ENCODE measurements at places on chromosomes 5 and 9.

DNA sequence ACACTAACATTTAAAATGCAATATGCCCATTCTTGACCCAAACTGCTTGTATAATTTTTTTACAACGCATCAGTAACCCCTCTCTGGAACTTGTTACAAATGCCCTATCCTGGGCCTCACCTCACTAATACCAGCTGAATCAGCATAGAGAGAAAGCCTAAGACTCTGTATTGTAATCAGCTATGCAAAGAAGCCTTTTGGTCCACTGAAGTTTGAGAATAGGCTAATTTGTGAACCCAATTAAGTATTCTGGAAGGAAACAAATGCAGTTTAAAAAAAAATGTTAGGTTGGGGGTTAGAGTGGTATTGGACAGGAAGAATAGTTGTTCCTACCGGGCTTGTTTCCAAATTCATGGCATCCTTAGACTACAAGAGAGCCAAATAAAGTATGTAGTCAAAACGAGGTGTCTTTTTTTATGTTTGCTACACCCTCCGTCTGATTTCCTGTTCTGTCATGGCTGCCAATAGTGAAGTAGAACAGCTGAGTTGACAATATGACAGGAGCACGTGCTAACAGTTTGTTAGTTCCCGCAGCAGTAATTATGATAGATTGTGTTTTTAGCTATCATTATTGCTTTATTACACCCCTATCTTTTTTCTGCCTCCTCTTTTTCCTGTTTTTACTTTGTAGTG lies 1048.7 kb upstream of the NUDT12 start:
- no peak for DNase-seq

DNA sequence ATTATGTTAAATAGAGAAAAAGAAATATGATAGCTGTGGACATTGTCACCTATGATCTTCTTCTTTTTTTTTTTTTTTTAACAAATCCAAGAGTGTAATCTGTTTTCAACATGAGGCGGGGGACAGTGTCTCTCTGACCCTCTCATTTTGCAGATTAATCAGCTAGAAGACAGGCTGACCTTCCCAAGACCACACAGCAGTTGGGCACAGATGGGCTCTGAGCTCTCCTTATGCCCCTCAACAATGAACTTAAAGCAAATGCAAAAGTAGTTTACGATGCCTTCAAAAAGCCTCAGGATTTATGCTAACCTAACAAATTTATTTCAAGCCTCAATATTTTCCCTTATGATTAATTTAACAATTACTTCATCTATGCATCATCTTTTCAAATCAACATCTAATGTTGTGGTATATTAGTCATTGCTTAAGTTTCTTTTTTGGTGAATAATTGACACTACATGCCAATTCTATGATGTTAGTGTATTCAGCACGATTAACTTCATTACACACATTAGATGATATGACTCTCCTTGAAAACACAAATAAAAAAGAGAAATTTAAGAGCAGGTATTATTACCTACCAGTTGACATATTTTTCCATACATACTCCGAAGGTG lies 7.4 kb downstream of the NFIL3 start:
- no peak for DNase-seq

- no peak for DNase-seq
Measured at GRCh38 chr5:179817890-179818745, 2.6 kb upstream of the SQSTM1 start.

DNA sequence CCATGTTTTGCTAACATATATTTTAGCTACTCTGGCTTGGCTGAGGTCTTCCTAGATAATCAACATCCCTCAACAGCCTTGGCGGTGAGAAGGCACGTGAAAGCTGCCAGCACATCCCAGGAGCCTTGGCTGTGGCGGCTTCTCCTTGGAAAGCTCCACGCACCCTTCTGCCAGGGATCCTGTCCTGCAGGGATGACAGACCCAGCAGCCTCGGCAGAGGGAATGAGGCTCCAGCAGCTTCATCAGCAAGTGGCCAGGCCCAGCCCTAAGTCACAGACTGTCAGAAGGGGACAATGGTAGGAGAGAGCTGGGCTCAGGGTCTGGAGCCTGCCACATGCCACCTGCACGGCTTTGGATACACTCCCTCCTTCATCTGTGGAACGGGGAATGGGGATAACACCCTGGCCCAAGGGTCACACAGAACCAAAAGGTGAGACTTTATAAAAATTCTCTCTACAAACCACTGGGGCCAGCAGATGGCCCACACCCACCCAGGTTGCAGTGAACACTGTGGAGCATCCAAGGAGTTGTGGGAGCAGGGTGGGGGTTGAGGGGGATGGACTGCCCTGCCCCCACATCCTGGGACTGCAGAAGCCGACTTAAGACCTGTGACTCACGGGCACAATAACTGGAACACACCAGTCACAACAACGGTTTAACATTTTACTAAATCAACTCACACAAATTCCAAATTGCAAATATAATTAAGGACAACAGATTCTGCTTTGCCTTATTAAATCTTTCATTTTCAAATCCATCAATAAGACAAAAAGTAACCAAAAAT lies 65.1 kb downstream of the MACROH2A1 start:
- no peak for DNase-seq

DNA sequence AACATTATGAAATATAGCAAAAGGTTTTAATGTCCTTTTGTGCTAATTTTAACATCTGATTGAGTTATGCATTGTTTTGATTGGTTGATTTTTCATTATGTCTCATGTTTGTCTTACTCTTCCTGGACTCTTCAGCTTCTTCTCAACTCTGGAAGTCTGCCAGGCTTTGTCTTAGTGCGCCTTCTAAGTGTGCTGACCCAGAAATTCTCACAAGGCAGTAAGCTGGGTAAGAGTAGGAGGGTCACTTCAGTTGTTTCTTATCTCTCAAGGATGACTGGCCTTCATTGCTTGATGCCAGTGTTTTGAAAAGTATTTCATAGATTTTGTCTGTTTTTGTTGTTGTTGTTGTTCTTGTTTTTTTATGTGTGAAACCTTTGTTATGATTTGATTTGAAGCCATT lies 59.2 kb downstream of the RIC1 start:
- DNase-seq: no peak

DNA sequence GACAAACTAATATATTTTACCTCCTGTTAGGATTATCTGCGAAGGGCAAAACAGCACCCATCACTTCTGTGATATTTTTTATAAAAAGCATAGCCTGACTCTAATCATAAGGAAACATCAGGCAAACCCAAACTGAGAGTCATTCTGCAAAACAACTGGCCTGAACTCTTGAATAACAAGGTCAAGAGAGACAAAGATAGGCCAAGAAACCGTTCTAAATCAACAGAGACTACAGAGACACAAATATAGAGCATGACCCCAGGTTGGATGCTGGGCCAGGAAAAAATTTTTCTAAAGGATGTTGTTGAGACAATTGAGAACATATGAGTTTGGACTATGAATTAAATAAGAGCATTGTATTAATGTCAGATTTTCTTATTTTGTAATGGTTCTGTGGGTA lies 384.9 kb downstream of the NFIB start:
- DNase-seq: no peak

DNA sequence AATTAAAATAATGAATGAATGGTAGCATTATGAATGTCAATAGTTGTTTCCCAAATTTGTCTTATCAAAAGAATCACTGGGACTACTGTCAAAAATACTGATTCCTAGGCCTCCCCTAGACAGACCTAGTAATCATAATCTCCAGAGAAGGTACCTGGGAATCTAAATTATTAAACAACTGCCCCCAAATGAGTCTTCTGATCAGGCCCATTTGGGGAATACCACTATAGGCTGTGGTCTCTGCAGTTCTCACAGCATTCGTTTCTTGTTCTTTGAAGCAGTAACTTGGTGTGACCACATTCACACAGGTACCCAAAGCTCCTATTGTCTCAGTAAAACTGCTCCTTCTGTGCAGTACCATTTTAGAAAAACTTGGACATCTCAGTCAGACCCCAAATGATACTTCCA lies 230.9 kb downstream of the PIK3R1 start:
- no peak for DNase-seq

DNA sequence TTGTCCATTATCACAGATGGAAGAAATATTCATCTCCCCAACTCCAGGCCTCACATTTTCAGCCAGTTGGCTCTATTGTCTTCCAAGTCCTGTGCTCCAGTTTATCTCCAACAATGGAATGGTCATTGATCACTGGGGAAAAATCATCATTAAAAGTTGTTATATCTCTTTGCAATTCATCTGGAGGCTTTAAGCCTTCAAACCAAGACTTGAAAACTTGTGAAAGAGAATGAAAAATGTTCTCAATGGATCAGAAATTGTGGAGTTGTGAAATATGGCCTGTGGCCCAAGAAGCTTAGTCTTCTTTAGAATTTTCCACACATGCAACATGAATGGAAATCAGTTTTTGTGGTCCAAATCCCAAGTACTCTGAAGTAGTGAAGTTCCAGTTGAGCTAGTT lies 569.6 kb downstream of the EBF1 start:
- no peak for DNase-seq

- DNase-seq: no peak
Measured at GRCh38 chr5:136613230-136613629, 247.9 kb upstream of the TRPC7 start.

DNA sequence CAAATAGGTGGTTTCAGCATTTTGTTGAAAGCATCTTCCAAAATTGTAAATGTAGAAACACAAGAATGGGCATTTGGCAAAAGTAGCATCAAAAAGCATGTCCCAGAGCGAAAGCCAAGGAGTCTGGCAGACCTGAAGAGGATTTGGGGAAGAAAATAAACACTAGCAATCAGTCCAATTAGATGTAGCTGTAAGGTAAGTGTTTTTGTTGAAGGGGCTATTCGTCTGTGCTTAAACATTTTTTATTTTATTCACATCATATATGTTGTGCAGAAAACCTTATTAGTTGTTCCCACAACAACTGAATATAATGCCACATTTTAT lies 954.1 kb upstream of the COX7C start:
- no peak for DNase-seq

GRCh38 chr9:131872006-131872405 lies 132.1 kb upstream of the RAPGEF1 start:
- DNase-seq: no peak

DNA sequence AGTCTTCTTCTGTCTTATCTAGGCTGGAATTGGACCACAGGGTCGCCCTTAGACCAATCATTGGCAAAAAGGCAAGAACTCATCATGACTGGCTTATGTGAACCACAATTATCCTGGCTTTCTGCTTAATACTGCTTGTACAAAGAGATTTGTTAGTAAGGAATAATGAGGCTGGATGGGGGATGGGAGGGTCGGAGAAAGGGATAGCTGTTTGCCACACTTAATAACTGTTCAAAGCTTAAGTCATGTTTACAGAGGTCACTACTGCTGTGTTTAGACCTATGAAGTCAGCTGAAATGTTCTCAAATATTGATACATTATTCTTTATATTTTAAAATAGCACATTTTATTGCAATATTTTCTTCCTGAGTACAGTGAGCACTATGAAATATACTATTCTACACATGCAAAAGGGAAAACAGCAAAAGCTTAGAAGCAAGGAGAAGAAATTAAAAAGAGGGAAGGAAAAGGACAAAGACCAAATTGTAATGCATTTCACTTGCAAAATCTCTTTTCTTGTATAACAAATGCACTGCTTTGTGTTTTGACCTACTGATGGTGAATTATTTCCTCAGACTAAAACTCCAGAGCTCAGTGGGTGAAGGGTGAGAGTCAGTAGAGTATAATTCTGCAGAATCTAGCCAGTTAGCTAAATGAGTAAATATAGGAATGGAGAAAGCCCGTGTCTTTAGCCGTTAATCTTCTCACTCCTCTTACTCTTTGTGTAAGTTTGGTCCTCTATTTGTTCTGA lies 404.9 kb upstream of the ZNF608 start:
- DNase-seq: no peak
